ENCODE measurements at places on chromosomes 1 and 21.
A peak's percentile ranks its signal among the peaks of the same experiment; 100 is the strongest.

DNA sequence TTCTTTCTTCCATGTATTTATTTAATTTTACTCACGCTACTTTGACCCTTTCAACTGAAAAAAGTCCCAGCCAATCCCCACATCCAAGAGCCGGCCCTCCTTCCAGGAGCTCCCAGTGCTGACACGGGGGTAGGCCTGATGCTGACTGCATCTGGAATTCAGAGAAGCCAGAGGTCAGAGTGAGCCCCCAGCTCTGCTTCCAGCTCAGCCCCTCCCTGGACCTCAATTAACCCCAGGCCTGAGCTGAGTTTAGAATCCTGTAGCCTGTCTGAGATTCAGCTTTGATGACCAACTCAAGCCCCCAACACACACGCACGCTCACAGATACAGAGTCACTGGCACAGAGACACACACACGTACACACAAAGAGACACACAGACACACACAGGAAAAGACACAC, 247.9 kb downstream of the NPHP4 start:
- peak; percentile 38 for DNase-seq

GRCh38 chr1:205030241-205030640, 12.8 kb upstream of the CNTN2 start:
- DNase-seq = no peak

DNA sequence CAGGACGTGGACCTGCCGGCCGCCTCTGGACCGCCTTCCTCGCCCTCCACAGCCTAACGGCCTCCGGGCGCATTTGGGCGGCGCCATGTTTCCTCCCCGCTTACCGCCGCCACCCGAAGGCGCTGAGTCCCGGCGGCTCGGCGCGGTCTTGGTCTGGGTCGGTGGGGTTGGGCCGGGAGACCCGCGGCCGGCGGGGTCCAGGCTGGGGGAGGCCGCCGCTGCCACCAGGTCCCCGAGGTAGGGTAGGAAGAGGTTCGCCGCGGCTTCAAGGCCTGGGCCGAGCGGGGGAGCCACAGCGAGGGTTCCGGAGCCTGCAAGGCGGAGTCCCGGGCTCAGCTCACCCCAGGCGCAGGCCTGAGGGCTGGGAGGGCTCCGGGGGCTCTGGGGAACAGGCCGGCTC, 5.5 kb downstream of the OR2C3 start:
- DNase-seq = no peak

DNA sequence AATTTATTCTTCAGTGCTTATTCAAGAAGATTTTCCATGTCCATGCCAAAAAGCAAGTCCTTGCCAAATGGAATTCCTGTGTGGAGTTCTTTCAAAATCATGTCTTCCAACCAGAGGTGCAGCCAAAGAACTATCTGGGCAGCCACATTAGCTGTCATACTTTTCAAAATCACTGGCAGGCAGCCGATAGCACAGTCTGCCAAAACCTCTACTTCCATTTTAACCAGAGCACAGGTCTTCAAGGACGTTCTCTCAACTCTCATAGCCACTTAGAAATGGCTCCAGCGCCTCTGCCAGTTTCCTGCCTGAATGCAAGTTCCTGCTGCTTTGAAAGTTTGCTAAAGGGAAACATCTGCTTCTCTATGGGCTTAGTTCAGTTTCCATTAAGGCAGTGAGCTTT, 975.7 kb upstream of the ADGRL4 start:
- DNase-seq = no peak

DNA sequence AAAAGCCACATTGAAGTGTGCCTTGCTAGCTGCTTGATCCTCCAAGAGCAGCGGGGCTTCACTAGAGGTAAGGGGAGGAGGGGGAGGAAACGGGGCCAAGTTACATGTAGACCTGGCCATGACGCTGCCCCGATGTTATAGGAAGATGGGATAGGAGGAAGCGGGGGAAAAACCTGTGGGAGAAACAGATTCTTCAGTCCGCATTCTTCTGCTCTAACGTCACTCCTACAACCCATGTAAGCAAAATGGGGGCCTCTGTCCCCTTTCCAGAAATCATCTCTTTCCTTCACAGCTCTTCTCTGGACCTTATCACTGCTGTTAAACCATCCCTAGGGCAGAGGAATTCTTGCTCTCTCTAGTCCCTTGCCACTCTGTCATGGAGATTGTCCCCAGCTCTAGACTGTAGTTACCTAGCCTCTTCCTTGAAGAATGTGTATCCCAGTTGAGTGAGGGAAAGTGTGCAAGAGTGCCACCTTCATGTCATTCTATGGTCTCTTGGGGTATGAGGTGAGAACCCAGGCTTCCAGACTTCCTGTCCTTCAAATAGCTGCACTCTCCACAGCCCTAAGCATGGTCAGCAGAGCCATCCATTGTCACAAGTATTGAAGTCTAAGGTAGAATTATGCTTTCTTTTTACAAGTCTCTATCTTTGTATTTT, 11.4 kb downstream of the PLEKHO1 start:
- DNase-seq = no peak

GRCh38 chr1:95021805-95022643, 50.7 kb downstream of the ALG14 start:
- DNase-seq = no peak

DNA sequence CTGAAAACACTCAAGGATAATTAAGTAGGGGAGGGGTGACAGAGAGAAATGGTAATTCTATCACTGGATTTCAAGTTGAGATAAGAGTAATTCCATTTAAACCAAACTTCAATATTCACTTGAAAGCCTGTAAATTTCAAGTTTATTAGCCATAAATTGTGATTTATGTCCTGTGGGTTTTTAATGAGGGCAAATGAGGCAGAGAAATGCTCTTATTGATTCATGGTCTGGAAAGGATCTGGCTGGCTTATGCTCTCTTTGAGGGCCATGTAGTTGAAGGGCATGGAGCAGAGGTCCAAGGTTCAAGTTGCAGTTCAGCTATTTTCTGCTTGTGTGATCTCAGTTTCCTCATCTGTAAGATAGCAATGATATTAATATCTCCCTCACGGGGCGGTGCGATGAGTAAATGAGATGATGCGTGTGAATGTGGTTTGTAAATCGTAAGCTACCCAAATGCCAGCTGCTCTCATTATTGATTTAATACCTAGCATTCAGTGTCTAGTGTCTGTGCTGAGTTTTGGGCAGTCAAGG, 12.3 kb downstream of the OLFML3 start:
- no peak for DNase-seq
